ENCODE measurements at places on chromosomes 4 and X.

GRCh38 chr4:14824189-14824588, 178.1 kb upstream of the CPEB2 start:
- no peak for DNase-seq

GRCh38 chr4:152676052-152676854, 3.5 kb downstream of the TMEM154 start:
- no peak for DNase-seq

- no peak for DNase-seq
Measured at GRCh38 chrX:31298916-31299315, 227.1 kb upstream of the FTHL17 start.

GRCh38 chrX:103831342-103831802, 685 bp downstream of the RAB9B start:
- DNase-seq, result peak; percentile 82

DNA sequence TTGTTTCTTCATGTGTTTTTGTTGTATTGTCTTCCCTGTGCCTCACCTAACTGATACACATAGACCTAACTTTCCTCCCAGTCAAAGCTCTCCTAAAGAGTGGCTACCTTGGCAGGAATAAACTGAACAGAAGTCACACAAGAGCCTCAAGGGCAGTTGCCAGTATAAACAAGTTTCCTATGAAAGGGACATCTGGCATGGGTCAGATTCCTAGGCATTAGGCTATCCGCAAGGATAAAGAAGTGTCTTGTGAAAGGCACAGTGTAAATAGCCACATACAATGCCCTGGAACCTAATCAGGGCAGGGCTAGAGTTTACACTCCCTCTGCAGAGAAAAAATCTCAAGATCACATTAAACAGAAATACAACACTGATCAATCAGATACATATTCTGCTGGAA, 220.8 kb downstream of the SPANXN3 start:
- no peak for DNase-seq

DNA sequence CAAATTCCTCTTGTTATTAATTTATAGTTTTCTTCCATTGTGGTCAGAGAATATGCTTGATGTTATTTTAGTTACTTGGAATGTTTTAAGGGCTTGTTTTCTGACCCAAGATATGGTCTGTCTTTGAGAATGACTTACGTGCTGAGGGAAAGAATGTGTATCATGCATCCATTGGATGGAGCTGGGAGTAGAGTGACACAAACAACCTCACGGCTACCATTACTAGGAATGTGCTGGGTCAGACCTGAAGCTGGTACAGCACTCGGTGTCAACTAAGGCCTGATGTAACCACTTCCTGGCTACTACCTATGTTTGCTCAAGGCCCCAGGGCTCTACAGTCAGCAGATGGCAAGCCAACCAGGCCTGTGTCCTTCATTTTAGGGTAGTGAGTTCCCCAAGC, 257.8 kb downstream of the FAT4 start:
- DNase-seq, result no peak

DNA sequence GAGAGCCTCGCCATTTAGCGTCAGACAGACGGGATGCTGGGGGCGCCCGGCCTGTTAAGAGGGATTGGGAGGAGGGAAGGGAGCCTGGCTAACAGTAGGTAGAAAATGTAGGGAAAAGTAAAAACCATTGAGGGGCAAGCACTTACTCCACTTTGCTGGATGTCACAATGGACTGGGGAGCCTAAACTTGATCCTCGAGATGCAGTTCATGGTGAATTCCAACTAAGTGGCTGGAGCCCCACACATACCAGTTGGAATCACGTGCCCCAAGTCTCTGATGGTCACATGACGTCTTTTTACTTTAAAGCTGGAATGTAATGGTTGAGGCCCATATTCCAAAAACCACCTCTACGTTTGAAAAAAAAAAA, 1.5 kb downstream of the PLS3 start:
- no peak for DNase-seq

Measured in NCI-H1436 (cell line).